ENCODE measurements at places on chromosomes 7 and 10.

GRCh38 chr10:131310551-131311401 lies 745 bp downstream of the TCERG1L start:
- DNase-seq = no peak

GRCh38 chr7:99290980-99291607 lies 18.5 kb downstream of the MYH16 start:
- DNase-seq = no peak

- DNase-seq = no peak
Measured at GRCh38 chr7:107696330-107696946, 35.8 kb downstream of the SLC26A4 start.

DNA sequence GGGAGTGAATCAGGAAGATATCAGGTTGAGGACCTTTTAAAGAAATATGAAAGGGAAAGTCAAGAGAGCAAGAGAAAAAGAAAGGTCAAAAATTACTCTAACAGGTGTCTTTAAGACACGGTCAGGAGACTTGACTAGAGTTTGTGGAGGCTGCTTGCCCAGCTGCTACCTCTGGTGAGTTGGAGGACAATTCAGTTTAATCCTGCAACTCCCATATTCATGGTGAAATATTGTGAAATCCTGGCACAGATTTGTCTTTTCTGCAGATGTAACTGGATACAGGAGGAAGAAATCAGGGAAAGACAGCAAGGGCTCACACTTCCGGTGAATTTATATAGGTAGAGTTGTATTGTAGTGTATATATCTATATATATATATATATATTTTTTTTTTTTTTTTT lies 93.5 kb downstream of the AKAP9 start:
- no peak for DNase-seq

- no peak for DNase-seq
Measured at GRCh38 chr10:17122726-17123661, 6.6 kb downstream of the CUBN start.

Measured in effector CD8-positive, alpha-beta T cell (primary cell).